Trophoblast cell (in vitro differentiated cells and primary cell): ENCODE measurements at places on chromosomes 5 and 9.

GRCh38 chr9:14198841-14199455 lies 115.0 kb downstream of the NFIB start:
- DNase-seq: no peak

- DNase-seq: no peak
These were observed 25.5 kb downstream of the MEGF9 start for GRCh38 chr9:120688758-120689157.

DNA sequence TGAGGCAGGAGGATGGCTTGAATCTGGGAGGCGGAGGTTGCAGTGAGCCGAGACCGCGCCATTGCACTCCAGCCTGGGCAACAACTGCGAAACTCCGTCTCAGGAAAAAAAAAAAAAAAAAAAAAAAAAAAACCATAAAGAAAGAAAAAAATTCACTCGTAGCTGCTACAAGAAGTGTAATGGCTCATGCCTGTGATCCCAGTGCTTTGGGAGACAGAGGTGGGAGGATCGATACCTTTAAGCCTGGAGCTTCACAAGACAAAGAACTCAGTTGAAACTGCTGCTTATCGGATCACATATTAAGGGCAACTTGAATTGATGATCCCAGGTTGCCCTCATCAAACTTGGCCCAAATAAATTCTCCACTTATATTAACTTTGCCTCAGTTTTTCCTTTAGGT lies 1.0 kb upstream of the ZCCHC7 start:
- no peak for DNase-seq

DNA sequence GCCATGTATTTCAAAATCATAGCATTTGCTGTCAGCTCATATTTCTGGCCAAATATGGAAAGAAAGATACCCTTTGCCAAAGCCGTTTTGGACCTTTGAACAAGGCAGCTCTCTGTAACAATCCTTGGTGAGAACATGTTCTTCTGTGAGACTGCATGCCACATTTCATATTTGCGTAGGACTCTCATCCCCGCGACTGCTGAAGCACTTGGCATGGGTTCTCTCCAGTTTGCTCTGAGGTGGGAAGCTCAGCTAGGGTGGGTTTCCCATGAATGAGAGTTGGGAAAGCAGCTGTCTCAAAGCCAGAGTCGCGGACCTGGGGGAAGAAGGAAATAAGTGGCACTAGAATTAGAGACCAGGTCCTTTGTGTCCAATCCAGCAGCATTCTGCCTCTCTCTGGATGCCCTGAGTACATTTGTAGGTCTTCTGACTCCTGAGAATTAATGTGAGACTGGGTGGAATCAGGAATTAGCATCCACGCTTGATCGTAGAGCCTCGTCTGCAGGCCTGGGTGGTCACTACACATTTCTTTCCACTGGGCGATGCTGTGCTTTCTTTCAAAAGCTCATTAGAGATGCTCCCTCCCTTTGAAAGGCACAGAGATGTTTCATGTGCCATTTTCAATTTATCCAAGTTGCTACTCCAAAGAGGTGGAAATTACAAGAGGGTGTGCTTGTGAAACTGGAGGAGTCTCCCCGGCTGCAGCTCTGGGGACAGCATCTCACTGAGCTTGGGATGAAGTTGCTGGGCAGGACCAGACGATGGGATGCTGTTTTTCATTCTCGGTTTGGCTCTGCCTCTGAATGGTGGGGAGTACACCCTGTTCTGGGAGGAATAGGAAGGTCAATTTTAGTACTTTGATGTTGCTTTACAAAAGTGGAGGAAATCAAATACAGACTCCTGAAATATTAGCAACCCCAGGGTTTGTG lies 197.2 kb downstream of the GADD45G start:
- DNase-seq: no peak

DNA sequence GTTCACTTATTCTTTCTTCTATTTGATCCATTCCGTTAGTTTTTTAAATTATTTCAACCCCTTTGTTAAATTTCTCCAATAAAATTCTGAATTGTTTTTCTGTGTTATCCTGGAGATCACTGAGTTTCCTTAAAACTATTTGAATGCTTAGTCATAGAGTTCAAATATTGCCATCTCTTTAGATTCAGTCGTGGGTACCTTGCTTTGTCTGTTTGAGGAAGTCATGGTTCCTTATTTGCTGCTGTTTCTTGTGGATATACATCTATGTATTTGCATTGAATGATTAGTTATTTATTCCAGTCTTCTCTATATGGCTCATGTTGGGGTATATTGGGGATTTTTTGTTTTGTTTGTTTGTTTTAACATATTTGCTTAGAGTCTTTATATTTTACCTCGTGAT lies 80.6 kb downstream of the HINT1 start:
- no peak for DNase-seq

DNA sequence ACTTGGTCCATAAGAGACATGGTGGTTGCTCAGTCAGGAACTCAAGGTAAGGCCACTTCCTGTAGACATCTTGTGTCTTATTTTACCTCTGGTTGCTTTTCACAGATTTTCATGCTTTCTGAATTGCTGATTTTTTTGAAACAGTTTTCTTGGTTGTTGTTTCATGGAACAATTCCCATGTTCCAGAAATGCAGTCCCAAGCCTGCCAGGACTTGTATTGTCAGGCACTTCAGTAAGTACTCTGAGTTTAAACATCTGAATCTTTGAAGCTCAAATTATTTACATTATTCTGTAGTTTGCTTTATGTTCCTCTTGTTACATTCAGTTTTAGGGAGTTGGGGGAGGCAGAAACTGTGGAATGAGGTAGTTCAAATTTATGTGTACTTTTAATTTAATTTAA lies 290.2 kb downstream of the DMRT2 start:
- no peak for DNase-seq

- DNase-seq: peak; percentile 98
These were observed 63.1 kb downstream of the UGCG start for GRCh38 chr9:111959468-111960359.

DNA sequence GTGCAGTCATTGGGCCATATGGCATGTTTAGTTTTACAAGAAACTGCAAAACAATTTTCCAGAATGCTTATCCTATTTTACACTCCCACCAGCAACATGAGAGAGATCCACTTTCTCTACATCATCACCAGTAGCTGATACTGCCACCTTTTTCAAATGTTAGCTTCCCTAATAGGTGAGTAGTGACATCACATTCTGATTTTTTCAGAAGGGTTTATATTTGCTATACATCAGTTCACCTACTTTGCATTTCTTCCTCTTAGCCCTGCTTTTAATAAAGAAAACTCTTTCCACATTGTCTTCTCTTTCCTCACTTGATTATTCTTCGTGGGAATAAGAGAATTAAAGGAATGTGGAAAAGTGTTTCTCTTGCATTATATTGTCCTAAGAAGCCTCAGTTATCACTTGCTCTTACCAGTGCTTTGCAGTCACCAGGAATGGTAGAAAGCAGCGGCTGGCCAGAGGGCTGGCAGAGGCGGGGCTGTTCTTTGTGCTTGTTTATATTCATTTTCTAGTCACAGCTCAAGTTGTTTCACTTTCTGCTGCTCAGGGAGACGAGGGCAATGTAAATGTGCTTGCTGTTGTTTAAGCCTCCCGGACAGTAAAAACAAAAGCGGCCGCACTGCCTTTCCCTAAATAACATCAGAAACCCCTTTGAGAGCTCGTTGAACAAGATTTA lies 164.8 kb downstream of the HSD17B3 start:
- DNase-seq: no peak
